ENCODE measurements at places on chromosomes 1 and 21.
A peak's percentile ranks its signal among the peaks of the same experiment; 100 is the strongest.

- no peak for DNase-seq
These were observed 26.3 kb upstream of the IER5 start for GRCh38 chr1:181061891-181062835.

- DNase-seq, result peak; percentile 81
These were observed 3.2 kb downstream of the LRRC8C start for GRCh38 chr1:89635825-89636815.

- DNase-seq, result no peak
These were observed 465.3 kb downstream of the NEGR1 start for GRCh38 chr1:71817028-71817427.

- peak; percentile 41 for DNase-seq
These were observed 82.8 kb downstream of the DTL start for GRCh38 chr1:212118167-212118871.

GRCh38 chr1:193733674-193734073 lies 547.3 kb upstream of the B3GALT2 start:
- DNase-seq, result no peak

GRCh38 chr1:240395336-240395735 lies 216.6 kb downstream of the GREM2 start:
- DNase-seq, result no peak

DNA sequence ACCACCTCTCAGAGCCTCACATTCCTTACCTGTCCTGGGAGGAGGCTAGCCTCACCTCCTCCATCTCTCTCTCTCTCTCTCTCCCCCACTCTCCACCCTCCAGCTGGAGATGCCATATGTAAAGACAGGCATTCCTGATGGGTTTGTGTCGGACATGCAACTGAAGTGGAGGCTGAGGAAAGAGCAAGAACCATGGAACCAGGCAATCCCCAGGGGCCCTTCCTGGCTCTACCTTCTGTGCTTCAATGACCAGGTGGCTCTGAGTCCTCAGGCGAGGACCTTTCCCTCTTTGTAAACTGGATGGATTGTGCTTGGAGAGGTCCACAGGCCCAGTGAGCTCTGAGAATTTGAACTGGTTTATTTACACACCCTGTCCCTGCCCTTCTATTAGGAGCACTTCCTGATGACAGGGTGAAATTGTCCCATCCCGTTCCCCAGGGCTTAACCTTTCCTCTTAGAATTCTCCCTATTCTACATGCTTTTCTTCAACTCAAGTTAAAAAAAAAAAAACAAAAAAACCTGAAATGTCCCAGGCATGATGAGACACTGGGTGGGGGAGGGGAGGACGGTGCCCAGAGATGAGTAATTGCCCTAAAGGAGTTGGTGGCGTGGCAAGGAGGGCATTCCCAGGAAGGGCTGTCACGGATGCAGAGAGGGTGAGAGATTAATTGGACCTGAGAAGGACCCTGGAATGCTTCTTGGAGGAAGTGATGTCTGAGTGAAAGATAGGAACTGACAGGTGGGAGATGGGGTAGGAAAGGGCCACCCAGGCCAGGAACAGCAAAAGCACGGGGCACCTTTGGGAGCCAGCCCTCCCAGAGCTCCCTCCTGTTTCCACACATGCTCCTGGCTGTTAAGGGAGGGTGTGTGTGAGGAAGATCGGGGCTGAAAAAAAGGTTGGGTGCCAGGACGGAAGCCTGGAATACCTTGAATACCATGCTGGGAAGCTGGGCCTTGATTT lies 50.2 kb upstream of the WASF2 start:
- DNase-seq, result peak; percentile 97

DNA sequence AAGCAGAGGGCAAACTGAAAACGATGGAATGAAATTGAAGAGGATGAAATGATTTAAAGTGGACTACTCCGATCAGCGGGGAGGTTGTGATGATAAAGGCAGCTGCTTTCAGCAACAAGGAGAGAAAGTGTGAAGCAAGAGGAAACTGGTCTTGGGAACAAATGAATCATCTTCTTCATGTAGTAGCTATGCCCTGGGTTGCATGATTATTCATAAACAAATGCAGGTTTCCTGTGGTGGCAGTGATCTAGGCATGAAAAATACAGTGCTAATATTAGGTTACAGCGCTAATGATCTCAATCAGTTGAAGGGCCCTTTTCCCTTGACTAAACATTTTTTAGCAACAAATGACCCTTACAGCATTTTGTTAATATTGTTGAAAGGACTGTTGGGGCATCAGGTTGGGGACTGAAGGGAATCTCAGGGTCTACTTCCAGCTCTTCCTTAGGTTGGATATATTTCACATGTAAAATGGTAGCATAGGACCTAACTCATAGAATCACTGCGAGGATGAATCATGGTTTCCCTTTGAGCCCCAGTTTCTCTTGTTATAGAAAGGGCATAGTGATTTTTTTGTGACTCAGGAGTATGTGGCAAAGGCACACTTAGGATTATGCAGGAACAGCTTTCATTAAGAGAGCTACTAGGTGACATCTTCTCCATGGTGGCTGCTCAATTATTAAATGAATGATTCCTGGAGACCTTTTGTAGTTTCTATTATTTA lies 1.9 kb upstream of the ZFYVE9 start:
- peak; percentile 81 for DNase-seq

GRCh38 chr1:113293256-113293626 lies 97.1 kb upstream of the MAGI3 start:
- no peak for DNase-seq

DNA sequence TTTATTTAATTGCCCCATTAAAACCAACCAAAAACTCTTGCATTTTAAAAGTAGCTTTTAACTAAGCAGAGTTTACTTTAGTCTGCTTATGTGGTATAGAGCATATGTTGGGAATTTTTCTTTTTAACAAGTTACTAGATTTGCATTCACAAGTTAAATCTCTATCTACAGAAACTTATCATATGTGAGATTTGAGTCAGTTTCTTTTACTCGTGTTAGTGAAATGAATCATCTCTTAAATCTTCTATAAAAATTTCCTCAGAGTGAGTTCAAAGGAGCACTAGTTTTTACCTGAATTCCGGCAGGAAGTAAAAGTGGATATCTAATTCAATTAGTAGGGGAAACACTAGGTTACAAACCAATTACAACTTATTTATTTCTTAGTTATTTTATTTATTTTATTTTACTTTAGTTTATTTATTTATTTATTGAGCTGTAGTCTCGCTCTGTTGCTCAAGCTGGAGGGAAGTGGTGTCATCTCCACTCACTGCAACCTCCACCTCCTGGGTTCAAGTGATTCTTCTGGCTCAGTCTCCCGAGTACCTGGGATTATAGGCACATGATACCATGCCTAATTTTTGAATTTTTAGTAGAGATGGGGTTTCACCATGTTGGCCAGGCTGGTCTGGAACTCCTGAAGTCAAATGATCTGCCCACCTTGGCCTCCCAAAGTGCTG lies 1609.6 kb upstream of the B3GALT2 start:
- DNase-seq, result no peak

- DNase-seq, result no peak
These were observed 1551.6 kb downstream of the MRPL39 start for GRCh38 chr21:24055696-24056095.

All from EH (cell line).